LoVo (cell line): ENCODE measurements at places on chromosomes 4 and X.

DNA sequence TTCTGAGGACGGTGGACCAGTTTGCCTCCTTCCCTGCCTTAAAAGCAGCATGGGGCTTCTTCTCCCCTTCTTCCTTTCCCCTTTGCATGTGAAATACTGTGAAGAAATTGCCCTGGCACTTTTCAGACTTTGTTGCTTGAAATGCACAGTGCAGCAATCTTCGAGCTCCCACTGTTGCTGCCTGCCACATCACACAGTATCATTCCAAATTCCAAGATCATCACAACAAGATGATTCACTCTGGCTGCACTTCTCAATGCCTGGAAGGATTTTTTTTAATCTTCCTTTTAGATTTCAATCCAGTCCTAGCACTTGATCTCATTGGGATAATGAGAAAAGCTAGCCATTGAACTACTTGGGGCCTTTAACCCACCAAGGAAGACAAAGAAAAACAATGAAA is 255.3 kb downstream of the RAPGEF2 start:
- no peak for DNase-seq

GRCh38 chr4:22643952-22644351 is 48.8 kb upstream of the GBA3 start:
- DNase-seq: no peak

- DNase-seq: peak; percentile 32
Observed at GRCh38 chrX:154051201-154051810, 31.6 kb upstream of the IRAK1 start.

DNA sequence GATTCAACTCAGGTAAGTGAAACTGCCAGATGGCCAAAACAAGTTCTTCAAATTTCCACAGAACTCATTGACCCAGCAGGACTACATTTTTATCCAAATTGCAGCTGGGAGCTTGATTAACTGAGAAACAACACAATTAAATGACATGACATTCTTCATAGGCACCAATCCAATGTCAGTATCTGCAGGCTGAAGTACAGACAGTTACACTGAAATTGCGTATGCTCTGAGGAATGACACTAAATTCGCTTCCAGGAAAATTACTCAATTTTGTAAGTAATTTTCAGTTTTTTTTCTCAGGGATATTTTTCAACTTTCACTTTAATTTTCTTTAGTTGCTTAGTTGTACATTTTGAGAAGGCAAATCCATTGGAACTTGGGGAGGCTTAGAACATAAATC is 4.5 kb downstream of the C1GALT1C1 start:
- DNase-seq: no peak

DNA sequence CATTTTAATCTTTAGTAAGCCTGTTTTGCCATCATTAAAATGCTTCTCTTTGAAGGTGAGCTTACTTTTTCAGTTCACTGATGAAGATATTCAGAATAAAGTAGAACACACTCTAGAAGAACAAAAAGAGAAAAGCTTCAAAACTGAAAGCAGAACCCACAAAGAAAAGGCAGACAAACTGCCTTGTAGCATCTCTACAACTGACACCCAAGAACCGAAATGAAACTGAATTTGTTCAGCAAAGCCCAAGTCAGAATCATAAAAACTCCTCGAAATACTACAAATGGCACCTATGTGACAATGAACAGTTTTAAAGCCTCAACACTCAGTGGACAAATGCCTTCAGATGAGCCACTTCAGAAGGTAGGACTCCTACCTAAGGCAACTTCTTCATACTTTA is 83.6 kb downstream of the MAML3 start:
- no peak for DNase-seq
